ENCODE measurements at places on chromosomes 2 and 18.

DNA sequence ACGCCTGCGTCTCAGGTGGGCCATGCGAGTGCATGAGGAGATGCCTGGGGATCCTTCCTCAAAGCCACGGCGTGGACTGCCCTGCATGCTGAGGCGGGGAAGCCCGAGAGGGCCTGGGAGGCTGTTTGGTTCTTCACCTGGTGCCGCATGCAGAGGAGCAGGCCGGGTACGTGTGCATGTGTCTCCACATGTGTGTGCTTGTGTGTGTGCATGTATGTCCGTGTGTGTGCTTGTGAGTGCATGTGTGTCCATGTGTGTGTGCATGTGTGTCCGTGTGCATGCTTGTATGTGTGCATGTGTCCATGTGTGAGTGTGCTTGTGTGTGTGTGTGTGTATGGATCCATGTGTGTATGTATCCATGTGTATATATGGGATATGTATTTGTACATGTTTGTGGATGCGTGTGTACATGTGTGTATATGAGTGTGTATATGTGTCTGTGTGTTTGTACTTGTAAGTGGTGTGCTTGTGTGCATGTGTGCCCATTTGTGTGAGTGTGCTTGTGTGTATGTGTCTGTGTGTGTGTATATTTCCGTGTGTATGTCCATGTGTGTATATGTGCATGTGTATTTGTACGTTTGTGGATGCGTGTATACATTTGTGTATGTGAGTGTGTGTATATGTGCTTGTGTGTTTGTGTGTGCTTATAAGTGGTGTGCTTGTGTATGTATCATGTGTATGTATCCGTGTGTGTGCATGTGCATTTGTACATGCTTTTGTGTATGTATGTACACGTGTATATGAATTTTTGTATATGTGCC, 79.0 kb downstream of the PTGR3 start:
- no peak for DNase-seq

- DNase-seq, result no peak
Observed at GRCh38 chr2:175890636-175891242, 111.3 kb downstream of the LNPK start.

DNA sequence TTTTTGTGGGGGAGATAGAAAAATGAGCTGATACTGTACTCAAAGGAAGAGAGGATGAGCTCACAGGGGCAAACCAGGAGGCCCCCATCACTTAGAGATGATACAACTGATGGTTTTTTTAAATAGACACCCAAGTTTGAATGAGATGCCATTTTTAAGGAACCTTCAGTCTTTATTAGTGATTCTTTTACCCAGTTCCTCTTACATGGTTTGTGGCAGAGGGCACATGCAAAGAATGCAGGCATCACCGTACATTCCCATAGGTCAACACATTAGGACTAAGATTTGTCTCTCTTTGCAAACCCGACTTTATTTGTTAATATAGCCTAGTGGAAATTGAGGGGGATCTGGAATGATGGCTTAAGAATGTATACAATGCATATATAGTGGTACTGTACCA, 250.9 kb downstream of the ASXL3 start:
- DNase-seq, result no peak

DNA sequence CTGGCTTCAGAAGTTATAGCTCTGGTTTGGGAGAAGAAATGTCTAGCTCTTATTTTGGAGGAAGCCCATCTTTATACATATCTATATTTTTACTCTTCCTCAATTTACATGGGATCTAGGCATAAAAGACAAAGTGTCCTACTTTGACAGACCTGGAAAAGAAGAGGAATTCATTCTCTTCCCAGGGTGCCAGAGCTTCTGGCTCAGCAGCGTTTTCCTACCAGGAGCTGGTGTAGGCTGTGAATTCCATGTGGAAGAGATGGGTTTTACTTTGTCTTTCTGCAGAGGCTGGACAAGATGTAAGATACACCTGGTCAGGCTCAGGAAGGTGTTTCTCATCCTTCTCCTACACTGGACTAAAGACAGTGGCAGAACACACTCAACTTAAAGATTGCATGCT, 50.2 kb upstream of the LYPD6B start:
- DNase-seq, result no peak

DNA sequence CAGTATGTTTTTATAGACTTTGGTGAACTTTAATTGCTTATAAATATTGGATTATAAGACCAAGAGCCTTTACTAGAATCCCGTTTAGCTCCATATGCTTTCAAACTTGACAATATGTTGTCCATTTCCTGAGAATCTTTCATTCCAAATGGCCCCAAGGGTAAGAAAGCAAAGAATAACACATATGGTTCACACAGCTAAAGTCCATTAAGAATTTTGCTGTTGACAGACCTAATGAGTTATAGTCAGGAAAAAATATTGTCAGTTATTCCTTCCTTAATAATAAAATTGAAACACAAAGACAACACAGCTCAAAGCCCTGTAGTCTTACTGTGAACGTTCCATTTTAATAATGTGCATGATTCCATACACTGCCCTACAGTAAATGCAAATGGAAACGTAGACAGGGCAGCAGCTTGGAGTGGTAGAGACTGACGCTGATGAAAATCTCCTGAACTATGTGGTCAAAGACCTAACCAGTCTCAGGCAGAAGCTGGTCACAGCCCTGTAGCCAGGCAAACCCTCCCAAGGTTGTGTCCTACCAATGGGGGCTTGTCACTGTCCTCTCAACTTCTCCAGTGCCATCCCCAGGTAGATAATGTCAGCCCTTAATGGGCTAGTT, 49.0 kb upstream of the ATIC start:
- no peak for DNase-seq

DNA sequence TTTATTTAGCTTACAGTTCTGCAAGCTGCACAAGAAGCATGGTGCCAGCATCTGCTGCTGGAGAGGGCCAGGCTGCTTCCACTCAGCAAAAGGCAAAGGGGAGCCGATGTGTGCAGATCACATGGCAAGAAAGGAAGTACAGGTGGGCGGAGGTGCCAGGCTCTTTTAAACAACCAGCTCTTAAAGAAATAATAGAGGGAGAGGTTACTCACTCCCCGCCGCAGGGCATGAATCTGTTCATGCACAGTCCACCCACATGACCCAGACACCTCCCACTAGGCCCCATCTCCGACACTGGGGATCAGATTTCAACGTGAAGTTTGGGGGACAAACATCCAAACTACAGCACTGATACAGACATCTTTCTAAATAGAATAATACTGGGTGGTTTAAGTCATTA, 105.8 kb downstream of the MTCL1 start:
- DNase-seq, result no peak

- no peak for DNase-seq
Observed at GRCh38 chr2:112877423-112877822, 33.5 kb upstream of the IL37 start.

- no peak for DNase-seq
Observed at GRCh38 chr2:174833737-174834136, 69.5 kb upstream of the CHRNA1 start.

- DNase-seq, result no peak
Observed at GRCh38 chr2:131041402-131042147, 51.7 kb downstream of the FAM168B start.

DNA sequence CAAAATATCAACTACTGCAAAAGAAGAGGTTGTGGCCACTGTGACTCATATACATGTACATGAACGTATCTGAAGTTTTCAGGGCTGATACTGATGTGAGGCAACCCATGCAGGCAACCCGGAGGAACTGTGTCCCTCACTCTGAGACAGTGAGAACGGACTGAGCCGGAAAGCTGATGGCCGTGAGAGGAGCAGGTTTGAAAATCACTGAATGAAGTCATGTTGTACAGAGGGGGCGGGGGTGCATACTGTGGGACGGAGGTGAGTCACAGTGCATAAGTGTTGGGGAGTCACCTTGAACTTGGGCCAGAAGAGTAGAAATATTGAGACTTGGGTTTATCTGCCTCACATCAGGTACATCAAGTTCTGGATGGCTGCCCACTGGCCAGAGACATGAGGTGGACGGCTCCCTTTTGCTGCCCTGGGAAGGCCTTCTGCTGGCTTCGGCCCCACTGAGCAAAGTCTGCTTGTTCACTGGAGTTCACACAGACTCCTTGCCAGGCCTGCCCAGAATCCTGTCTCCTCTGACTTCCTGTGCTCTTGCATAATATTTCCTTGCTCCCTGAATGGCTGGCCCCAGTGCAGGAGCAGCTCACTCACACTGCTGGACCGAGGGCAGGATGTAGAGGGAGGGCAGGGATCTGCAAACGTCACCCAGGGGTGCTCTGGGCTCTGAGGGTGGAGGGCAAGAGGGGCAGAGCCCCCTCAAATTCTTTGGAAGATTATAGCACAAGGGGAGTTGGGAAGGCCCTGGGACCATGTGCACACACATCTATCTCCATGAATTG, 18.1 kb downstream of the EPAS1 start:
- no peak for DNase-seq

DNA sequence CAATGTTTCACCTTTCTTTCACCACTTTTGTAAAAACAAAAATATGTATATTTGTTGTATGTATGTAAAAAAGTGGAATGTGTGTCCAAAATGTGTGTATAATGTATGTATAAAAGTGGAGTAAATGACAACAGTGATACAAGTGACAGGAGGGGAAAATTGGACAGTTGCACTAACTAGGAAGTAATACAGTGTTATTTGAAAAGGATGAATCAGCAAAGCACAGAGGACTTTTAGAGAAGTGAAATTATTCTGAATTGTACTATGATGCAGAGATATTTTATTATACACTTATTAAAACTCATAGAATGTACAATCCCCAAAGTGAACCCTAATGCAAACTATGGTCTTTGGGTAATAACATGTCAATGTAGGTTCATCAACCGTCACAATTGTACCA, 331.3 kb upstream of the CNTNAP5 start:
- DNase-seq, result no peak

- no peak for DNase-seq
Observed at GRCh38 chr2:5176764-5177163, 515.4 kb upstream of the SOX11 start.

DNA sequence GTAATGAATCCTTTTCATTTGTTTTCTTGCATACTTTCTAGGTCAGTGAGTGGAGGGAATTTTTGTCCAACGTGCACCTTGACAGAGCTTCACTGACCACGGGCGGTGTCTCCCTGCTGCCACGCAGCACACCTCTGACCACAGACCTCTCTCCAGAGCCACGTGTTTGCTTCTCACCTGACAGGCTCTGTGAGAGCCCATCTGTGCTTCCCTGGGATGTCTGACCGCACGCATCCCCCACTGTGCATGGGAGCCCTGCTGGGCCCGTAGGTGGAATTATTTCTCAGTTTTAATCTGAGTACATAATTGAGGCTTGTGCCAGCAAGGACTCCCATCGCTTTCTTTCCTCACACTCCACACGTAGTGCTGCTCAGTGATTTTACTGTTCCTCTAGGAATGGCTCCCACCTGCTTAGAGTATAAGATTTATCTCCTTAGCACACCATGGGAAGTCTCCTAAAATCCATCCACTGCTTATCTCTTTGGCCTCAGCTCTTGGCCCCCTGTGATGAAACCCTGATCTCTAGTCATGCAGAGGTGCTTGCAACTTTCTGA, 482.6 kb downstream of the TSN start:
- no peak for DNase-seq

DNA sequence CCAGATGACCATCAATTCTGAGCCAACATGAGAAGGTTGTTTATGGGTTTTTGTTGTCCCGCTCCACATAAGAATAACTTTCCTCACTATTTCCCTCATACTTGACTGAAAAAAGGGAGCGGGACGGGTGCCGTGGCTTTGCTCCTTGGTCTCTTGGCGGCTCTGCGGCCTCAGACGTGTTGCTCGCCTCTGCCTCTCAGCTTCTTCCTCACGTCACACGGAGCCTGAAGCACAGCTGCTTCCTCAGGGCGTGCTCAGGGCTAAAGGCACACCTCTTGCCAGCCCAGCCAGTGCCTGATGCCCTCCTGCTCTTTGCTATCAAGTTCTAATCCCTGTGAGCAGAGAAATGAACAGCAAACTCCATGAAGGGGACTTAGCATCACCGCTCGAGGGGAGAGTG, 17.9 kb upstream of the ID2 start:
- DNase-seq, result no peak

- no peak for DNase-seq
Observed at GRCh38 chr2:222264791-222265320, 33.9 kb downstream of the PAX3 start.

GRCh38 chr2:3288470-3289170, 89.0 kb downstream of the EIPR1 start:
- peak; percentile 55 for DNase-seq

DNA sequence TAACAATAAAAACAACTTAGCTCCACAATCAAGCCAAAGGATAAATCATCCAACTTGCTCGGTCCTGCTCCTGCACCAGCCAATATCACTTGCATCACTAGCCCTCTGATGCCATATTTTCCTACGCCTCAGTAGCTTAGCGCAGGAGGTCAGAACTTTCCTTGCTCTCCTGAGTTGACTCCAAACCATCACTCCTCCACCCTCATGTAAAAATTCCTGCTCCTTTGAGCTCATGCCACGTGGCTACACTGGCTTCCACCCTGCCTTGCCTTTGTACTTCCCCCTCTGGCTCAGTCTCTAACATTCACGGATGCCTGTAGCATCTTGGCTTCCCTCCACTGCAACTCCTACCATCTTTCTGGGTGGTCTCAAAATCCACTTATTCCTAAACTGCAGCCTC, 25.2 kb downstream of the AAK1 start:
- DNase-seq, result no peak

DNA sequence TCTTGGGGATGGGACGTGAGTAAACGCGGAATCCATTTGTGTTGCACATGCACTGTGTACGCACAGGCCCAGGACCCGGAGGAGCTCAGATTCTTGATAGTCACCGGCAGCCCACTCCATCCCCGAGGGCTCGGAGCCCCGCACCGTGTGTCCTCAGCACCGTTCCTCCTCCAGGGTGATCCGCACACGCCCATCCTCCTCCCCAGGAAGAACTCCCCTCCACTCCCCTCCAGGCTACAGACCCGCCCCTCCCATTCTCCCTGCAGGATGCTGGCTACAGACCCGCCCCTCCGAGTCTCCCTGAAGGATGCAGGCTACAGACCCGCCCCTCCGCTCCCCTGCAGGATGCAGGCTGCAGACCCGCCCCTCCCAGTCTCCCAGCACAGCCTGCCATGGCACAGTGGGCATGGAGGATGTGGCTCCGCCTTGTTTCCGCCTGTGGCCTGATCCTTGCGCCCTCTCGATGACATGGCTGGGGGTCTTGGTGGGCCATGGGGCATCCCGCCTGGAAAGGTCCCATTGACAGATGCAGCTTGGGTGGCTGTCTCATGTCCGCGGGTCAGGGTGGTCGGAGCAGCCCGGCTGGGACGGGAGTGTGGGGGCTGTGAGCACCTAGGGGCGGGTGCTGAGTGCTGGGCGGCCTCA, 14.1 kb downstream of the CTDP1 start:
- no peak for DNase-seq

- no peak for DNase-seq
Observed at GRCh38 chr2:81658227-81658626, 1353.7 kb upstream of the LRRTM1 start.

- no peak for DNase-seq
Observed at GRCh38 chr18:58226429-58226828, 182.4 kb downstream of the NEDD4L start.

- DNase-seq, result no peak
Observed at GRCh38 chr18:31275722-31276463, 42.1 kb upstream of the DSG1 start.
